ENCODE measurements at places on chromosomes 11 and 22.
A peak's percentile ranks its signal among the peaks of the same experiment; 100 is the strongest.

GRCh38 chr11:15893080-15893492 lies 463.3 kb downstream of the SOX6 start:
- DNase-seq, result peak; percentile 89

DNA sequence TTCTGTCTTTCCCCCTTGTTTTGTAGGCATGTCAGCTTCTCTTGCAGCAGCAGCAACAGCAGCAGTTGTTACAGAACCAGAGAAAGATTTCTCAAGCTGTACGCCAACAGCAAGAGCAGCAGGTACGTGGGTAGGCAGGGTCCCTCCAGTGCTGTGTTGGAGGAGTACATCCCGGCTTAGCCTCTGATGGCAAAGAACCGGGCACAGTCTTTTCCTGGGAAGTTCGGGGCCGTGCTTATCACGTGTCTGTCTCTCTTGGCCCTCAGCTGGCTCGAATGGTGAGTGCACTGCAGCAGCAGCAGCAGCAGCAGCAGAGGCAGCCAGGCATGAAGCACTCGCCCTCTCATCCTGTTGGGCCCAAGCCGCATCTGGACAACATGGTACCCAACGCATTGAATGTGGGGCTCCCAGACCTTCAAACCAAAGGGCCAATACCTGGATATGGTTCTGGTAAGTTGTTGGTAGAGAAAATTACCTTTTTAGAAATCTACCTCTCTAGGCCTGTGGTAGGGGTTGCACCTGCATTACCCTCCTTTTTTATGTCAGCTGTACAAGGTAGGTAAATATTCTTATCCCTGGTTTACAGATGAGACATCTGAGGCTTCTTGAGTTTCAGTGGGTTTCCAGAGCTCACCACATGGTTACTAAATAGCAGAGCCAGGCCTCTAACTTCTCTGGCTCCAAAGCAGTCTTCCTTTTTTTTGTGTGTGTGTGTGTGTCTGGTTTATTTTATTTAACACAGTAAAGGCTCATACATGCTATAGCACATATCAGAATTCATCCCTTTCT lies 45.2 kb upstream of the ADSL start:
- DNase-seq, result no peak

GRCh38 chr11:75615751-75616150 lies 53.1 kb downstream of the MAP6 start:
- DNase-seq, result no peak

DNA sequence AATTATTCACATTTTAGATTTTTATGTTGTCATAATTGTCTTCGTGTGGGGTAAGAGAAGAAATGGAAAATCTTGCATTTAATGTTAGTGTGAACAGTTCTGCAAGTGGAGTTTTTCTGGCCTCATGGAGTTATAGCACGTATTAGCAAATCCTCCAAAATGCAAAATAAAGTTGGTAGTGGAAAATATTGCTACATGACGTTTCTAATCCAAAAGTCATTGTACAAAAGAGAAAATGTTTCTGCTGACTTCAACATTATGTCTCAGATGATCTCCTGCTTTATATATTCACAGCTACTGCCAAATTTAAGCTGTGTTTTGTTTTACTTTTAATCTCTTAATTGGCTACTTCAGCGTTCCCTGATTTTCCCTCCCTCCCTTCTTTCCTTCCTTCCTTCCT lies 1804.0 kb upstream of the RAG2 start:
- DNase-seq, result no peak

GRCh38 chr11:91295591-91295990 lies 929.0 kb upstream of the FAT3 start:
- no peak for DNase-seq

DNA sequence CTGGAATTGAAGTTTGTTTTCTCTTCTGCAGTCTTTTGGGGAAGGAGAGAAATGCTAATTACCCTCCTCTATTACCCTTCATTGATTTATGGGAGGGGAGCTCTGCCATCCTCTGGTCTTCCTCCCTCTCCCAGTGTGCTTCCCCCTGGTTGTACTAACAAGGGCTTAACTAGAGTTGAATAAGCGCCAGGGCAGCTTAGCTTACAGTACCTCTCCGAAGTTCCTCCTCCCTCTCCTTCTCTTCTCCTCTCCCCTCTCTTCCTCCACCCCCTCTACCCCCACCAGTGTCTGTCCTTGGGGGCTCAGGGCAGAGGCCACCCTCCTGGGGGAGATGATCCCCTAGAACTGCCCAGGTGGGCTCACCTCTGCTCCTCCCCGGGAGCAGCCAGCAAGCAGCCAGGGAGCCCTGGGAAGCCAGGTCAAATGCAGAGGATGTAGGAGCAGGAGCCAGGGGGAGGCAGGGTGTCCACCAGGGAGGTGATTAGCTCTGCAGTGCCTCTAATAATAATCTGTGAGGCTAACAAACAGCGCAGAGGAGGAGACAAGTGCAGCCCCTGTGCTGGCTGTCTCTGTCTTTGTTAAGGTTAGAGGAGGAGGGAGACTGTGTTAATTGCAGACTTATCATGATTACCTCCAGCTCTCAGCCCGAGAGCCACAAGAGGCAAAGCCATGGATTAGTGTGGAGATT lies 191.6 kb upstream of the CADM1 start:
- DNase-seq, result no peak

DNA sequence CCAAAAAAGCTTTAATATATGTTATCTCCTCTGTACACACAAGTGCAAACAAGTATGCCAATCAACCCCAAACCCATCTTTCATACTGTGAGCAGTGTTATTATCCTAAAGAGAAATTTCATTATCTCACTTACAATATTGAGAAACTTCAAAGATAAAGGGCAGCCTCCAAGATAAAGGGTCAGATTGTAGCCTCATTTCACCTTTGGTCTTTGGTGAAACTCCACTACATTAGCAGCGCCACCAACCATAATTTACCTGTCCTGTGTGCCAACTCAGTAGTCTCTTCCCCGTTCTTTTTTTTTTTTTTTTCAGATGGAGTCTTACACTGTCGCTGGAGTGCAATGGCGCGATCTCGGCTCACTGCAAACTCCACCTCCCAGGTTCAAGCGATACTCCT lies 9.4 kb downstream of the SYTL2 start:
- no peak for DNase-seq

GRCh38 chr11:40095446-40095845 lies 1364.0 kb downstream of the LRRC4C start:
- DNase-seq, result no peak

- DNase-seq, result no peak
Observed at GRCh38 chr11:19826606-19827005, 114.0 kb downstream of the NAV2 start.

DNA sequence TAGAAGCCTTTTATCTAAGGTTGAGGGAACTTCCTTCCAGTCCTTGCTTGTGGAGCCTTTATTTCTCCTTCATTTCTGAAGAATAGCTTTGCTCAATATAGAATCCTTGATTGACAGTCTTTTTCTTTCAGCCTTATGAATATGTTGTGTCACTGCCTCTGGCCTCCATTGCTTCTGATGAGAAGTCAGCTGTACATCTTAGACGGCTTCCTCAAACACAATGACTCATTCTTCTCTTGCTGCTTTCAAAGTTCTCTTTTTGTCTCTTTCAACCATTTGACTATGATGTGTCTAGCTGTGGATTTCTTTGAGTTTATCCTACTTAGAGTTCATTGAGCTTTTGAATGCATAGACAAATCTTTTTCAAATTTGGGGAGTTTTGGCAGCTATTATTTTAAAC lies 893.2 kb downstream of the BRD1 start:
- DNase-seq, result no peak

- no peak for DNase-seq
Observed at GRCh38 chr11:95780544-95780943, 9.0 kb downstream of the FAM76B start.

DNA sequence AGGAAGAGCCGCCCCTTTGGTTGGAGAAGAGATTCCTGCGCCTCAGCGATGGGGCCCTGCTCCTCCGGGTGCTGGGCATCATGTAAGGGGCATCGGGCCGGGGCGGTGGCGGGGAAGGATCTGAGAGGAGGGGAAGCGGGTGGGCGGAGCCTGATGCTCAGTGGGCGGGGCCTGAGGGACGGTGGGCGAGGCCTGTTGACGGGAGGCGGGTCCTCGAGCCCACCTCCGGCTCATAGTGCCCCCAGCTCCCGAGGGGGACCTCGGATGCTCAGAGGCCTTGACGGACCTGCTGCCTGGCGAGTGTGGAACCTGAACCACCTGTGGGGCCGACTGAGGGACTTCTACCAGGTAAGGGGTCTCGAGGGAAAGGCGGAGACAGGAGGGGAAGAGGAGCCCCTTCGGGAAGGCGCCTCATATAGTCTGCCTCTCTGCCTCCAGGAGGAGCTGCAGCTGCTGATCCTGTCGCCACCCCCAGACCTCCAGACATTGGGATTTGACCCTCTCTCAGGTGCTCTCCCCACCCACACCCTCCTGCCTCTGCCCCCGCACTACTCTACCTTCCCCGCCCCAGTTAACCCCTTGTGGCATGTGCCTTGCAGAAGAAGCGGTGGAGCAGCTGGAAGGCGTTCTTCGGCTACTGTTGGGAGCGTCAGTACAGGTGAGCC lies 799 bp downstream of the CCDC88B start:
- no peak for DNase-seq

DNA sequence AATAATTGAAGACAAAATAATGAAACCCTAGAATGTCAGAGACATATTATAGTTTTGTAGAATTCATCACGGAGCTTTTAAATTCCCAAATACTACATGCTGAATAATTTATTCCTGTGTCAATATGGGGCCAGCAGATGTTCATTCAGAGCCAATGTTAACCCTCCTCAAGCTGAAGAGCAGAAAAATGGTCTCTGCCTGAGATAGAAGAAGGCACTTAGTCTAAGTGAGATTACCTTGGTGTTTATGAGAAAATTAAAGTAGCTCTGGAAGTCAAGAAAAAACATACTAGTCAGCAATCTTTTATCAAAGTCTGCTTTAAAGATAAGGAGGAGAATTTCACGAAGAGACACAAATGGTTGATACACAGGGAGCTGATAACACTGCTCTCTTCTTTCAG lies 328.2 kb downstream of the TTC28 start:
- DNase-seq, result no peak

DNA sequence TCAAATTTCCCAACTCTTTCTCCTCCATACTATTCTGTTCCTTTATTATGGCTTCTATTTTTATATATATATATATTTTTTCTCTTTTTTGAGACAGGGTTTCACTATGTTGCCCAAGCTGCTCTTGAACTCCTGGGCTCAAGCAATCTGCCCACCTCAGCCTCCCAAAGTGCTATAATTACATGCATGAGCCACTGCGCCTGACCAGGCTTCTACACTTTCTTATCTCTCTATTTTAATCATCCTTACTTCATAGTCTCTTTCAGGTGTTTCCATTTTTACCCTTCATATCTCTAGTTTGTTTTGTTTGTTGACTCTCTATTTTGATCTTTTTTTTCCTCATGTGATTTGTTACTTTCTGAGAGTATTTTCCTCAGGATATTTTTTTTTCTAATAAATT lies 19.8 kb downstream of the GVQW3 start:
- DNase-seq, result no peak

DNA sequence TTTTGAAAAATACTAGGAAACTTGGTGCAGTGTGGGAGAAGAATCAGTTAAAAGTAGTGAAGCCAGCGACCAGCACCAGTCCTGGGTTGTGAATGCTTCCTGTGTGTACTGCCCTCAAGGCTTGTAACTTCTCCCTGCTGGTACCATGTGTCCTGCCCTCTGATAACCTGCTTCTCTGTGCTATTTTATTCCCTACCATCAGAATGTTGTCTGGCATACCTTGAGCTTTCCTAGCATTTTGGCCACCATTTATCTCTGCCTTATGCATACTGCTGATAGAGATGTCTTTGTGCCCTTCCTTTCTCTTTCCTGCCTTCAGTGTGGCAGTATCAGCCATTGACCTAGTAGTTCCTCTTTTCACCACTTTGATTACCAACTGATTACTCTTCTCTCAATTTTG lies 2.0 kb downstream of the GTF2H1 start:
- no peak for DNase-seq

- DNase-seq, result no peak
Observed at GRCh38 chr11:29025001-29025400, 916.8 kb downstream of the METTL15 start.

- no peak for DNase-seq
Observed at GRCh38 chr11:1062075-1062820, 12.4 kb upstream of the MUC2 start.

DNA sequence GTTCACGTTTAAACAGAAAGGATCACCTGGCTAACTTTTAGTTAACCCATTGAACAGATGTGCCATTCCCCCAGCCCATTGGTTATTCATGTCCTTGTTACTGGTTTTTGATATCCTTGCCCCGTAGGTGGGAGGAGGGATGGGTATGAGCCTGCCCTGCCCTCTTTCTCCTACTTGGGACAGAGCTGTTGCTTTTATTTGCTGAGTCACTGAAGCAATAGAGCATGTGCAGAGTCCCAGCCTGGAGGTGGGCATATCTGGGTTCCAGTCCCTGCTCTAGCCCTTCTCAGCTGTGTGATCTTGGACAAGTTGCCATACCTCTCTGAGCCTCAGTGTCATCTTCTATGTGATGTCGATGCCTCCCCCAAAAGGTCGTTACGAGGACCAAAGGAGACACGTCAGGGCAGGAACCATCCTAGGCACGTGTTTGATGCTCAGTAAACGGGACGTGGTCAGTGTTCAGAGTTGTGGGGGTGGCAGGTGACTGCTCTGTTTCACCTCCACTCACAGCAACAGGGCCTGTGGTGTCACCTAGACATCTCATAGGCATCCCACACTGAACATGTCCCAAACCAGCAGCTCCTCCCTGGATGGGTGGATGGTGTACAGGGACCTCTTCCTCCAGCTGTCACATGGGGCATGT lies 61.0 kb downstream of the BMAL1 start:
- DNase-seq, result peak; percentile 40

DNA sequence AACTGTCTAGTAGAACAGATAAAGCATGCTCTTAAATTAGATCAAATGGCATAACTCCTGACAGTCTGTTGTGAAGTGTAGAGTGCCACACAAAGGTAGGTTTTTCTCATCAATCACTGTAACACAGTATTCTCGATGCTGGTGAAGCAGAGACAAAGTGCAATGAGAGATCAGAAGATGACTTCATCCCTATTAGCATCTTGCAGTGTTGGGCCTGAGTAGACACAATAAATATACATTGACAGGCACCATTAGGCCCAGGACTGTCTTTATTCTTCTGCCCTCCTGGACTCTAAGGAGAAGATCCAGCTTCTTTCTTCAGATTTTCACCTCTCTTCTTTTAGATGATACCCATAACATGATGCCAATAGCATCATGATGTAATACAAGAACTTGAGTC lies 478.0 kb upstream of the TENM4 start:
- DNase-seq, result no peak

GRCh38 chr11:34512840-34513681 lies 533 bp downstream of the ELF5 start:
- DNase-seq, result no peak

- DNase-seq, result no peak
Observed at GRCh38 chr11:12410006-12410728, 32.8 kb downstream of the PARVA start.

- DNase-seq, result no peak
Observed at GRCh38 chr11:46436113-46436512, 44.5 kb upstream of the CHRM4 start.

GRCh38 chr11:99268886-99269285 lies 248.1 kb downstream of the CNTN5 start:
- DNase-seq, result no peak

GRCh38 chr22:49925525-49926128 lies 7.2 kb downstream of the CRELD2 start:
- no peak for DNase-seq

- DNase-seq, result no peak
Observed at GRCh38 chr11:86639137-86639536, 33.3 kb downstream of the ME3 start.

- no peak for DNase-seq
Observed at GRCh38 chr11:28798286-28798685, 690.1 kb downstream of the METTL15 start.
